ENCODE measurements at places on chromosomes 7 and 10.

DNA sequence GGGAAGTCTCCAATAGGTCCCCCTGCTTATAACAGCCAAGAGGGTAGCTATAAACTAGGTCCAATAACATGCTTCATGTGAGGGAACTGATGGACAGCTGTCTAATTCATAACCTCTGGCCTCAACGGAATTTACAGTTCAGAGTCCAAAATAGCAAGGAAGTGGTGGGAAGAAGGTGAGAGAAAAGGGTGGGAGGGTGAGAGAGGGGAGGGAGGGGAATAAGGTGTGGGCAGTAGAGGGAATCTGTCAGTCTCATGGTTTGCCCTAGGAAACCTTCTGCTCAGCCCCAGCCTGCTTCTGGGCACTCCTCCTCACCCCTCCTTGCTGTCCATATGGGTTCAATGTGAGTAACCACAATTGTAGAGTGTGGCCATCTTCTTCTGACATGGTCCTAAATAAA lies 133.4 kb upstream of the ADO start:
- DNase-seq = no peak

GRCh38 chr7:12436896-12437535 lies 33.4 kb upstream of the VWDE start:
- DNase-seq = peak; percentile 19

DNA sequence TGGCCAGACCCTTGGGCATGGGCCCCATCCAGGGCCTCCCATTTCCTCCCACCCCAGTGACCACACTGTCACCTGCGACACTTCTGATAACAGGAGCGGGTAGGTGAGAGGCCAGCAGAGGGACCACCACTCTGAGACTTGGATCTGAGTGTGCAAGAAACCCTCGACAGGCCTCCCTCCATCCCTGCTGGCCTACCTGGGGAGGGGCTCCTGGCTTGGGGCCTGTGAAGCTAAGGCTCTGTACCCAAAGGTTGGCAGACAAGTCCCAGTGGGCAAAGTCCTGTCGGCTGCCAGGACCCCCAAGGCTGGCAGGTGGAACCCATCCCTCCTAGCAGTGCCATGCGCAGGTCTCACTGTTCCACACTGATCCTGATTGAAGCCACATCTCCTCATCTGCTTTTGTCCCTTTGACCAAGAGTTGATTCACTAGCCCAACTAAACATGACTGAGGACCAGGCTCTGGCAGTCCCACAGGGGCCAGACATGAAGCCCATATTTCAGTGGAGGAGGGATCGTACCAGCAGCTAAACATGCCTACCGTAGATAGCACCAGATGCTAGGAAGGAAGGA lies 1.2 kb upstream of the PGAM2 start:
- DNase-seq = no peak

GRCh38 chr10:33661580-33662336 lies 327.3 kb upstream of the NRP1 start:
- DNase-seq = peak; percentile 24

DNA sequence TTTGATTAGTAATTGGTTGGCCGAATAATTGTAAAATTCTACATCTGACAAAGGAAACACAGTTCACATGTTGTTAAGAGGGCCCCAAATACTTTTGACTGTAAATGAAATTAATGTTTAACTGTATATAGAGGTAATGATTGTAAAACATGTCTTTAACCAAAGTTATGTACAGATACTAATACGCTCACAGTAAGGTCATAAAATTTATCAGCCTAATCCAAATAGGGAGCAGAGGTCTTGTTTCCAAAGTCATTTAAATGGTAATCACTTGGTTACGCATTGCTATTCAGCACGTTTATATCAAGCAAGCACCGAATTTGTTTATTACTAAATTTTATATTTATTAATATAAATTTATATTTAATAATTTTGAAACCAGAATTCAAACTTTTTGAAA lies 1.4 kb downstream of the PHYHIPL start:
- DNase-seq = no peak

DNA sequence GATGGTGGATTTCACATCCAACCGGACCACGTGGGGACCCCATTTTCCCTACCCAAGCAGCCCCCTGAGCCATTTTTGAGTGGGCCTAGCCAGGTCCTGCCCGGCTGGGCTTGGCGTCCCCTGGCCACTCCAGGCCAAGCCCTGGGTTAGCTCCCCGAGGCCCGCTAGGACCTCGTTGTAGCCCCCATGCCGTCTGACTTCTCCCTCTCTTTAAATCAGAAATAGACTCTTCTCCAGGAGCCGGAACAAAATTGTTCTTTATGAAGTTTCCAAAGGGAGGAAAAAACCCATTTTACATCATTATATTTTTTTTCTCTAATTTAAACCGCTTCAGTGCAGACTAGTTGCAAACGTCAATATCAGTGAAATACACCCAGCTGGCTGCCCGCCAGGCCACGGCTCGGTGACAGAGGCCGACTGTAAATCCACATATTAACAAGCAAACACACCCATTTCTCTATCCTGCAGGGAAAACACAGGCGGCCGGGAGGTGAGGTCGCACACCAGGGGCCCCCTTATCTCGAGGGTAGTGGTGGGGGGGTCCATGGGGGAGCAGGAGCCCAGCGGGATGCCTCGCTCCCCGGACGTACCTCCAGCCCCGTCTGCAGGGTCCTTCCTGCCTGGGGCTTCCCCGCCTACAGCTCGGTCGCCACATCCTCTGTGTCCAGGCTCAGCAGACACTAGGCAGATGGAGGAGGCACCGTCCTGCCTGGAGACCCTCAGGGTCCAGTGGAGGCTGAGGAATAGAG lies 72.7 kb downstream of the ELFN1 start:
- peak; percentile 80 for DNase-seq

DNA sequence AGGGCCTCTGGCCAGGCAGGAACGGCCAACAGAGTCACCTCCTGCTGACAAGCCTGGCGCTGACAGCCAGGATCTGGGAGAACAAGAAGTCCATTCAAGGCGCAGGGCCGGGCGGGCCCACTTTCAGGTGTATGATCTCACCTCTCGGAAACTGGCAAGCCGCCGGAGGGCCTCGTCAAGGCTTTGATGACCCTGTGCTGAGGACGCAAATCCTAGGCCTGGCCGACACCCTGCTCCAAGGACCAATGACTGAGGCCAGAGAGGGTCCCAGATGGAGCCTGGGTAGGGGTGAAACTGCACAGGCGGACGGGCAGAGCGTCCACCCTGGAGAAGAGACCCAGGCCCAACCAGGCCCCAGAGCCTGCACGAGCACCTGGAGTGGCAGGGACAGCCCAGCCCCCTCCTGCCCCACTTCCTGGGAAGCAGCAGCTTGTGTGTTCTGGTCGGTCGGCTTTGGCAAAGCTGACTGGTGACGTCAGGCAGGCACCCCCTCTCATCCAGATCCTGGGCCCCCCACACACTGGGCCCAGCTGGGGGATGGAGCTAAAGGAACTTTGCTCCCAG lies 30.6 kb downstream of the MYL10 start:
- no peak for DNase-seq

- no peak for DNase-seq
Observed at GRCh38 chr7:101764221-101764620, 53.2 kb upstream of the CUX1 start.

DNA sequence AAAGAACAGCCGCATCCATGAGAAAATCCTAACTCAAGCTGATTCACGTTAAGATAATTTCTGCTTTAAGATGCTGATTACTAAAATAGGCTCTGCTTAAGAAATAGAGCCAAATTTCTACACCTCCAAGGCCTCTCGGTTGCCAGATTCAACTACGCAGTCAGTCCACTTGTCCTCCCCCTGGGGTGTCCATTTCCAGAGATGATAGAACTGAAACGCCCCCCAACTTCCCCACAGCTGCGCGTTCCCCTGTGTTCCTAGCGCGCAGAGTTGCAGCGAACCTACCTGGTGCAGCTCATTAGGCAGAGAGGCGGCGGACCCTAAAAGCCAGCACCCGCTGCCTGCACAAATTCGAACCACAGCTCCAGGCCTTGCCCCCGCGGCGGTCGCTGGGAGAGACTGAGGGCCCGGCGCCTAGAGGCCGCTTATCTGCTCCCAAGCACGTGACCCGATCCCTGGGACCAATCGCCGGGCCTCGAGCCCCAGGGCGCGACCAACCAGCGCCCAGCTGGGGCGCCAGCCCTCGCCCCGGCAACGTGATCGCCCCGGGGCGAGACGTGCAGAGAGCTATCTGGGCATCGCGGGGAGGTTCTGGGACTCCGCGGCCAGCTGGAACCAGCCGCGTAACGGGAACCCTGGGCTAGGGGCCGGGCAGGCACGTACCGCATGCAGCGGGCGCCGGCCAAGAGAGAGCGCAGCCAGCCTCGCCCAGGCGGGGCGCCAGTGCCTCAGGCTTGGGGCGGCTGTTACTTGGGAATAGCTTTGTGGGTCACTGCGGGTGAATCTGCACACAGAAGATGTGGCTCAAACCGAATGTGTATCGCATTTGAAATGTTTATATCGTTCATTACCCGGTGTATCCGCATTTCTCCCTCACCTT lies at the start of gene PPP1R3C:
Gene PPP1R3C (minus strand): TSS at position 401 of the 880 bp plus-strand sequence. CDS start 102 bp downstream, at position 299.
- DNase-seq = peak; percentile 55

DNA sequence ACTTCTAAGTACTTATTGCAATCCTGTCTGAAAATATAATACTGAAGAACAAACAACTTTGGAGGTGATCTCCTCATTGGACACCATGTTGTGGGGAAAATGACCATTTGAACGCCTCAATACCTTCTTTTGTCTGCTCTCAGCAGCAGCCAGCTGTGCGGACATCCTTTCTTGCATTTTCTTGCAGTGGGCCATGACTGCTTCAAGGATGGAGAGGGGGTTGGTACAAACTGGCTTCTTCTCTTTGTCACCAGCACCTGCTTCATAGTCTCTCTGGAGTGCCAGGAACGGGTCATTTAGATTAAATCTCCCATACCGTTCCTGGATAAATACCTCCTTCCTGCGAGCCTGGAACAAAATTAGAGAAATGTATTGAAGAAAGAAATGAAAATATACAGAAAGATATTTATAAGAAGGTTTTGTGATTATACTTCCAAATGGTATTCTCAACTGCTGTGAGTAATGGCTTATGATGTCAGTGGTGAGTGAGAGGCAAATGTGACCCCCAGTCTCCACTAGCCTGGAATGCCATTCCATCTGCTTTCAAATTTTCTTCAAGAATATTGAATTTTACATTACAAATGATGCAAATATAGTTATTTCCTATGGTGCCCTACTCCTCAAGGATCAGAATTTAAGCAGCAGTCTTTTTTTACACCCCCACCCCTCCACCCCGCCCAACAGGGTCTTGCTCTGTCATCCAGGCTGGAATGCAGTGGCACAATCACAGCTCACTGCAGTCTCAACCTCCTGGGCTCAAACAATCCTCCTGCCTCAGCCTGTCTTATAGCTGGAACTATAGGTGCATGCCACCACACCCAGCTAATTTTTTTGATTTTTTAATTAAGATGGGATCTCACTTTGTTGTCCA lies 62.4 kb downstream of the CTTNBP2 start:
- no peak for DNase-seq

- DNase-seq = no peak
Observed at GRCh38 chr7:21169667-21170580, 258.0 kb upstream of the SP4 start.

GRCh38 chr10:119368581-119368980 lies 161.2 kb downstream of the GRK5 start:
- no peak for DNase-seq

- no peak for DNase-seq
Observed at GRCh38 chr7:7569081-7569527, 2.4 kb downstream of the MIOS start.

GRCh38 chr7:96669812-96670211 lies 39.8 kb downstream of the SEM1 start:
- no peak for DNase-seq

DNA sequence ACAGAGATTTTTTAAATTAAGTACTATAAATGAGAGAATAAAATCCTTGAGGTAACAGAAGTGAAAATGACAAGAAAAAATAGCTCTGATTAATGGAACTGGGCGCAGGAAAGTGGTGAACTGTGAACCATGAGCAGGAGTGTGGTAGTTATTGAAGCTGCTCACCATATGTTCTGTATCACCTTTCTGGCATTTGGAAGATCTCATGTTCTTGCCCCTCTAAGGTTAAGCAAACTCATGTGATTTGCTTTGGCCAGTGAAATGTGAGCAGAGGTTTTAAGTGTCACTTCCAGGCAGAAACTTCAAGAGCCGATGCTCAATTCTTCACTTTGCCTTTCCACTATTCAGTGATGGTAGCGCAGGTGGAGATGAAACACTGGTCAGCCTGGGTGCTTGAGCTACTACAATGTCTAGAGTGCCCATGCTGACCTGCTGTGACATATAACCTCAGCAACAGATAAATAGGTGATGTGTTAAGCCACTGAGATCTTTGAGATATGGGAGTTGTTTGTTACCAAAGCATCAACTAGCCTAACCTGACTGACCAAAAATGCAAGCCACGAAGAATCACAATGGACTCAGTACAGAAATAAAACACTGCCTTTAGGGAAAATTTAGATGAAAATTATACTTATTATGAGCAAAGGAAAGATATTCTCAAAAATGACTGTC lies 18.4 kb downstream of the MTPAP start:
- DNase-seq = no peak

DNA sequence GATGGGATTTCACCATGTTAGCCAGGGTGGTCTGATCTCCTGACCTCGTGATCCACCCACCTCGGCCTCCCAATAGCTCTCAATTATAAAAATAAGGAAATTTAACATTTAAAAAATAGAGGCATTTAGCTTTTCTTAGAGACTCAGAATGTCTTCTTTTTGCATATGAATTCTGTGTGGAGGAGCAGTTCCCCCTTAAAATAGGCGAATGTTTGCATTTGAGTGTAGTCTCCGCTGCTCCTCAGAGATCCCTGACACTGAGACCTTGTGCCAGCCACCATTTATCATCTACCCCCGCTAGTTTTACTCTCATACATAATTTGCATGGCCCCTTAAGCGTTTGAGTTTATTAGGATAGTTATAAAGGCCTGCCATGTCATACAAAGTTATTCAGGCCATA lies 461.9 kb downstream of the SORCS3 start:
- DNase-seq = no peak

GRCh38 chr7:98054585-98054984 lies 52.1 kb upstream of the LMTK2 start:
- no peak for DNase-seq

- no peak for DNase-seq
Observed at GRCh38 chr7:13047061-13047460, 359.6 kb downstream of the ARL4A start.

GRCh38 chr10:3735175-3735574 lies 49.8 kb downstream of the KLF6 start:
- peak; percentile 5 for DNase-seq

DNA sequence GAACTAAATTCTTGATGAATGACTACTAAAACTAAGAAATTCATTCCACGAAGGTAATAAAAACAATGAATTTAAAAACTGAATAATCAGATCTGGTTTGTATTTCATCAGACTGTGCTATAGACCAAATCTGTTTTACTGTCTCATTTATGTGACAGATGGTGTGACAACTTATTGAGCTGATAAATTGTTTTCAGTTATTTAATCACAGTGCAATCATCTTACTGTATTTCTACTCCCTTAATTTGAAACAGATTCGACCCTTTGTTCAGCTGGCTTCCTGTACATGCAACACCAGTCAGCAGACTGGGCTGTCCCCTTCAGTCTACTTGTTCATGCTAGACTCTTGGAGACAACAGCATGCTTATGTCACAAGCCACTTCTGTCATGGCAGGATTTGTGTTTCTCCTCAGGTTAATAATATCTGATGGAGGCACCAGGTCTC lies 150.9 kb downstream of the MBL2 start:
- DNase-seq = no peak
